ENCODE measurements at places on chromosomes 12 and 14.

DNA sequence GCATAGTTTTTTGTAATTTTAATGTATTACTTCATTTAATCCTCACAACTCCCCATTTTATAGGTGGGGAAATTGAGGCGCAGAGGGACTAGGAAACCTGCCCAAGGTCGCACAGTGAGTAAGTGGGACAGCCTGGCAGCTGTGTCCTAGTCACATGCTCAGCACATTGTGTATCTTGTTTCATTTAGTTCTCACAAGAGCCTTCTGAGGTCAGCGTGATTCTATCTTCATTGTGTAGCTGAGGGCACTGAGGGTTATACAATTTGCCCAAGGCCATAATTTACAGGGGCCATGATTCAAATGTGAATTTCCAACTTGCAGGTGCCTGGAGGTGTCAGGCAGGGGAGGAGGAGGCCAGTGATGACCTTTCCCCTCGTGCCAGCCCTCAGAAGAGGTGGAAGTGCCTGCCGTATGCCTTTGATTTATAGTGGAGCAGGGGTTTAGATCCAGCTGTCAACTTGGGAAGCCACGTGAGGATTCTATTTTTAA lies 30.3 kb upstream of the SMOC1 start:
- no peak for DNase-seq

DNA sequence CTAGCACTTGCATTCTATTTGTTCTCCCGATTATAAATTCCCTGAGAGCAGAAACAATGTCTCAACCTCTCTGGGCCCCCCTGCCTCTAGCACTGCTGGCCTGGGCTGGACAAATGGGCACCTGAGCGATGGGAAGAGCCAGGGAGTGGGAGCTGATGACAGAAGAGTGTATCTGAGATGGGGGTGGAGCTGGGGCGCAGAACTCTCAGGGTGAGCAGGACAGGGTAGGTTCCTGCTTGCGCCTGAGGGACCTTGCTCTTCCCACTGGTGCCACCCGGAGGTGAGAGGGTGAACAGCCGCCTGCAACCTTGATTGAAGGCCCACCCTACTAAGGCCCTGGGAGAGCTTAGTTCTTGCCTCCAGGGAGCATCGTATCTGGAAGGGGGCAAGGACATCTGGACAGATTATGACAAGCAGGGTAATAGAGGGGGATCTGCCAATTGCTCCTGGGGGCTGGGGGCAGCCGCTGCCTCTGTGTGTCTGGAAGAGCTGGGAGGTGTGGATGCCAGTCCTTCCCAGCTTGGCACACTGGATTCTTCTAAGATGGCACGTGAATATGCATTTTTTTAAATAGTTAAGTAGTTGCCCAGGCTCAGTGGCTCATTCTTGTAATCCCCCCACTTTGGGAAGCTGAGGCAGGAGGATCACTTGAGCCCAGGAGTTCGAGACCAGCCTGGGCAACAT lies 43.0 kb upstream of the TSPAN9 start:
- DNase-seq, result peak; percentile 84

GRCh38 chr12:108306506-108306905 lies 32.6 kb downstream of the CMKLR1 start:
- DNase-seq, result no peak

DNA sequence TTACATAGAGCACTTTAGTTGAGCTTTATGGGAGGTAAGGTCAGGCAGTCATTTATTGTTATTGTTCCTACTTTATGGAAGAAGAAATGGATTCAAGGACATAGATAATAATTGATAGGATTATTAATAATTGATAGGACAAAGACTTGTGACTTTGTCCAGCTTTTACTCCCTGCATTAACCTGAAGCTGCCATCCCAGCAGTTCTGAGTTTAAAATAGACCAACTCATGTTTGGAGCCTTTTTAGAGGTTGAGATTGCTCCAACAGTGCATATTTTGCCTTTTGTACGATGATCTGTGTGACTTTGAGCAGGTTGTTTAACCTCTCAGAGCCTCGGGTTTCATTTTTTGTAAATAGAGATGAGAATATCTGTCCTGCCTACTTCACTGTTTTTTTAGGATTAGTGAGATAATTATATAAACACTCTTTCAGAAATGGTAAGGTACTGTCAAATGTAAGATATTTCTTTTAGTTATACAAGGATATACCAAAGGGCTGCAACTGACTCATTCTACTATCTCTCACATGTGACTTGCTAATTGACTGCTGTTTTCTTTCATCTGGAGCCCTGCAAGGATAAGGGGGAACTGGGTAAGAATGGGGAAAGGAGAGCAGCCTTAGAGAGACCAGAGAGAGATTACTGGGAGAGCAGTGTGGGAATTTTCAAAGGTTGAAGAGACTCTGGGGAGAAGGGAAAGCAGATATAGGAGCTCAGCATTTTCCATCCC lies 15.3 kb downstream of the WDR20 start:
- no peak for DNase-seq

- DNase-seq, result no peak
Observed at GRCh38 chr12:46664761-46665287, 161.0 kb downstream of the SLC38A4 start.

All from head of caudate nucleus (tissue), 42 donors.